ENCODE measurements at places on chromosomes 2 and 18.

GRCh38 chr2:235165136-235165535, 213.3 kb downstream of the SH3BP4 start:
- DNase-seq = no peak

- no peak for DNase-seq
These were observed 466.3 kb upstream of the RAB12 start for GRCh38 chr18:8142932-8143331.

DNA sequence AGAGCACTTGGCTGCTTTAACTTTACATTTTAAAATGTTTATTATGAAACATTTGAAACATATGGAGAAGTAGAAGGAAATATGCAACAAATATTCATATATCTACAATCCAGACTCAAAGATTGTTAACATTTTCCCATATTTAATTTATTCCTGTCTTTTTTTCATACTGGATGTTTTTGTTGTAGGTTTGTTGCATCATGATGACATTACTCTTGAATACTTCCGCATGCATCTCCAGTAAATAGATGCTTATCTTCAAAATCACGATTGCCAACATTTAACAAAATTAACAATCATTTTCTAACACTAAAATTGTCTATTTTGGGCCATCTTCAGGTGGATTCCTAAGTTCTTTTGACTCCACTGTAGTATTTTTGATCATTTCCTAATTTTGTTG, 21.1 kb upstream of the IL18RAP start:
- no peak for DNase-seq

- DNase-seq = no peak
These were observed 74.8 kb upstream of the PIEZO2 start for GRCh38 chr18:11224153-11224552.

DNA sequence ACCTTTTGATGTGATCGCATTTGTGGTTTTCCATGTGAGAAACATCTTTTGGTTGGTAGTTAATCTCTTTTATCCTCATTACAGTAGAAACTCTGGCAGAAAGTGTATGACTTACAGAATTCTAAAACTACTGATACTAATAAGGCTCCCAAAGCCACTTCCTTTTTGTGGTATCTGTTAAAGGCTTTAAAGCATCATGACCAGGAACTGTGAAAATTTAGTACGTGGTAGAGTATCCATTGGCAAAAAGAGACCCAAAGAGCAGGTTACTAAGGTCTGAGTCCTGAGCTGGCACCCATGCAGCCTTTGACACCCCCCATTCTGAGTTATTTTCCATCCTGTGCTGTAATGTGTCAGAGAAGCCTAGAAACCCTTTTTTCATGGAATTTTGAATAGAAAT, 94.5 kb downstream of the DPP4 start:
- DNase-seq = no peak

GRCh38 chr2:134711692-134712091, 7.1 kb downstream of the TMEM163 start:
- no peak for DNase-seq

DNA sequence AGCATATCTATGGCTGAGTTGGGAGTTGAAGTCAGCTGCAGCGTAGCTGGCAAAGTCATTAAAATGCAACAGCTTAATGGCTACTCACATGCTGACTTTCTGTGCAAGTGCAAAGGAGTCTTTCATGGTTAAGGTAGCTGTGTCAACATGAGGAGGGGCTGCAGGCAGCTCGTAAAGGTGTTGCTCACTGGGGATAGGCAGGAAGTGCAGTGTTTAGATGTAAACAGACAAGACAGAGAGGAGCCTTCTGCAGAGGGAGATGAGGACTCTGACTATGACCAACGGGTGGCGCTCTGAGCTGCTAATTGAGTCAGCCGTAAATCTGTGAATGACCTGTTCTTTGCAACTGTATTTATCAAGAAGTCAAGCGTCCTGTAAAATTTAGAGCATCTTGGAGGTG, 22.3 kb upstream of the CAVIN2 start:
- DNase-seq = no peak

DNA sequence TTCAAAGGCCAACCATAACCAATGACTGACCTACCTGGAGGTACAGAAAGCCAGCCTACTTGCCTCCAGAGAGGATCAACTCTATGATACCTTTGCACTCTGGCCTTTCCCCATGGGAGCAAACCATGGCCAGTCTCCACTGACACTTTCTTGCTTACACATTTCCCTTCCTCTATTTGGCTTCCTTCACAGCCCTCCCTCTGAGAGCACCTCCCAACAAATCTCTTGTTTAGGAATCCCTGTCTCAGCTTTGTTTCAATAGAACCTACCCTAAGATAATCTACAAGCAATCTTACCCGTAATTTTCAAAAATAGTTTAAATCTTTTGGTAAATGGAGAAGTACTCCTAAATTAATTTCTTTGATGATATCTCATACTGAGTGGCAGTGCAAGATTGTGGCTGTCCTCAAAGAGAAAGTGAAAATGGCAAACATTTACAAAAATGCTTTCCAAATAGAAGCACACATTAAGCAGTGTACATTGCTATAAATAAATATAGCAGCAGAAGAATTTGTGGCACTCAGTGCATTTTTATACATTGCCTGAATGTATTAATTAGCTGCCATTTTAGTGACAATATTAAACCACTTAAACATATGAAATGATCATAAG, 140.6 kb downstream of the CCDC148 start:
- no peak for DNase-seq

GRCh38 chr2:28664120-28664842, 87.3 kb upstream of the PPP1CB start:
- no peak for DNase-seq

DNA sequence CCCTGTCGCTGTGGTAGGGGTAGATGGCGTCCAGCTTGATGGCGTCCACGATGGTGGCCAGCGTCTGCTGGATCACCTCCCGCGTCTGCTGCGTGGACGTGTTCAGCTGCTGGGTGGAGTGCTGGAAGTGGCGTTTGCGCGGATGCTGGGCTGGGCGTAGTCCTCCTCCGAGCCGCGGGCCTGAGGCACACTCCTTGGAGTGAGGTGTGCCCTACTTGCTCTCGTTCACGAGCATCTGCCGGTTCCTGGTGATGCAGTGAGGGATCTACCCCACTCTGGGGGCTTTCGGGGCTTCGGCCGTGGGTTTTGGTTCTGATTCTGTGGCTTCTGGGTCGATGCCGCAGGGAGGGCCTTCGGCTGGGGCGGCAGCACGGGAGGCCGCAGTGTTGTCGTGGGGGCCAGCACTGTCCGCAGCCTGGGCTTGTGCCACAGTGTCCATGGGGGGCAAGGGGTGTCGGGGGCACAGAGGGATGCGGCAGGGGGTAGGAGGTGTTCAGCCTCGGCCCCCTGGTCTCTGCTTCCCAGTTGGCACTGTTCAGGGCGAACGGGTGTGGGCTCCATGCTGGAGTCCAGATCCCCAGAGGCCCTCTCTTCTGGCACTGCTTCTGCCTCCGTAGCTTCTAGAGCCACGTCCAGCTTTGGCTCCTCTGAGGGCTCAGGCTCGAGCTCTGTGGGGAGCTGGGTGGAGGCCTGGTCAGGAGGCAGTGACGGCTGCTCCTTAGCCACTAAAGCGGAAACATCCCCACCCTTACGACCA, 890.6 kb upstream of the LRRTM1 start:
- DNase-seq = no peak

GRCh38 chr18:48228301-48228715, 180.9 kb downstream of the ZBTB7C start:
- no peak for DNase-seq

- DNase-seq = no peak
These were observed 182.0 kb upstream of the HNRNPA3 start for GRCh38 chr2:177030451-177031105.

DNA sequence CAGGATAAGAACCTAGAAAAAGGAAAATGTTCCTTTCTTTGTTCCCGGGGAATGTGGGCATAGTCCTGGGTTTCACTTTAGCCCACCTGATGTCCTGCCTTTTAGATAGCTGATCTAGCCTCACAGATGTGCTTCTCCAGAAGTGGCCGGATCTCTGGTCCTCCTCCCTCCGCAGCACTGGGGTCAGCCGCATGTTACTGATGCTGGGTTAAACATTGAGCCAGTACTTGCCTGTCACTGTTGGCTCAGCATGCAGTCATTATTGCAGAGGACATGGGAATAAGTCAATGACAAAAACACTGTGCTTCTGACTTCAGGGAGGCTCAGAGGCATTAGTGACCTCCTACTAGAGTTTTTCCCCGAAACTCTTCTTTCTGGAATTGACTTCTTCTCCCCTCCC, 27.6 kb downstream of the NCK2 start:
- no peak for DNase-seq

GRCh38 chr2:239006622-239007285, 158.9 kb downstream of the TWIST2 start:
- DNase-seq = no peak

DNA sequence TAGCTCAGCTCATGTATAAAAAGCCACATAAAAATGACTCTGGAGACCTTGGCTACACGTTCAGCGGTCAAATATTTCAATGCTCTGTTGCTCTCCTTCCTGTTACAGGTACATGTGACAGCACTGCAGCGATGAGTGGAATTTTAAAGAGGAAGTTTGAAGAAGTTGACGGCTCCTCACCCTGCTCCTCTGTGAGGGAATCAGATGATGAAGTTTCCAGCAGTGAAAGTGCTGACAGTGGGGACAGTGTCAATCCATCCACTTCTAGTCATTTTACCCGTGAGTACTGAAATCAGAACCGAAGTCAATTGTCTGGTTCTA, 125.4 kb downstream of the CSRNP3 start:
- no peak for DNase-seq

- DNase-seq = no peak
These were observed 129.1 kb downstream of the ARHGAP15 start for GRCh38 chr2:143258126-143258892.

Data from stimulated activated CD4-positive, alpha-beta T cell treated with anti-CD3 and anti-CD28 coated beads, Interleukin-4, amount 100 ng/mL, for 4 hours (primary cell).